Activated CD4-positive, CD25-positive, alpha-beta regulatory T cell (primary cell): ENCODE measurements at places on chromosomes 6 and 20.

DNA sequence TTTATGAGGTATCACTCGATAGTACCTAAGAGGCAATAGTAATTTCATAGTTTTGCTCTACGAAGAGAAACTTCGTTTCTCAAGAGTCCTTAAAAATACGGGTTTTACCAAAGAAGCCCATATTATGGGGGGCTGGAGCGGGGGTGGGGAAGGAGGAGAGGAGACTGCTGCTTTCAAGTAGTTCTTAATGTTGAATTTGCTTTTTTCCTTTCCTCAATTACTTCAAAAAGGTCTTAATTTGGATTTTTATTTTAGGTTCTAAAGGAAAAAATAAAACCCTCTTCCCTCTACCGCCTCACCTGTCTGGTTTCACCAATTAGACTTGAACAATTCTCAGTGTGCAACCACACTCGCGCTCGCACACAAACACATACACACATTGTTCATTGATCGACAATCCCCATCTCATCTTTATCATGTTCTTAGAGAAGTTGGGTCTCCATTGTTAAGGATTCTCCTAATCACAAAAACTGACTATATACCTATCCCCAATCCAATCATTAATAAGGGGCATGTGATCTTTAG, 97.2 kb downstream of the HFE start:
- DNase-seq, result no peak

DNA sequence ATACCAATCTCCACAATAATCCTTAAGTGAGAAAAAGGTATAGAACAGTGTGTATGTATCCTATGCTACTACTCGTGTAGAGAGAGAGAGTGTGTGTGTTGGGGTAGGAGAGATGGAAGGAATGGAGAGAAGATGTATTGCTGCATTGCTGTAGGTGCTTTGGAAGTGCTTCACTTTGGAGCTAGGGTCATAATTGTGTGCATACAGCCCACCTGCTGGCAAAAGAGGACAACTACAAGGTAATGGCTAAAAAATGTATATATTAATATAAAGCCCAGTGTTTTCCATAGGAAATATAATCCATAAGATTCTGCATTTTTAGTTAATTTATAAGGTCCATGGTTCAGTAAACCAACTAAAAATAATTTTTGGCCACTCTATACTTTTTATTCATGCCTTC, 36.1 kb downstream of the SERAC1 start:
- DNase-seq, result no peak

GRCh38 chr6:66065313-66065712, 358.3 kb upstream of the EYS start:
- DNase-seq, result no peak

DNA sequence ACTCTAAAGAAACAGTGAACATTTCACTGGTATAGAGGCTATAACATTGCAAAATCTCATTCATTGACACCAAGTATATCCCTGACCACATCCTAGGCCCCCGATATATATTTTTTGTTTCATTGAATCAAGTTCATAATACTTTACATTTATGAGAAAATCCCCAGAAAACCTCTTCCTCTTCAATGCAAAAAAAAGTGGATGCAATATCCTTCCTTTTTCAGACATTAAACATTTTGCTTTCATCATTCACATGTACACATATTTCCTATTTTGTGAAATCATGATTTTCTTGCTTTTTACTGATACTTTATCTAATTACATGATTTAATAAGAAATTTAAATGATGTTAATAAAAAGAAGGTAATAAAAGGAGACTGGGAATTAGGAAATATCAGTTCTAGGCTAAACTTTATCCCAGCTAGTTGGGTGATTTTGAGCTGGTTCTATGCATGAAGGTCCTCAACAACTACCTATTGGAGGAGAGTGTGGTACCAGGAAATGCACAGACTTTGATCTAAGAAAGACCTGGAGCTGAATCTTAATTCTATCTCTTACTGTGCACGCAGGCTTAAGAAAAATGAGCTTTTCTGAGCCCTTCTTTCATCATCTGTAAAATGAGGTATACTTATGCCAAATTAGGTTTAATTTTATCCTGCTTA, 4.9 kb downstream of the SYNE1 start:
- no peak for DNase-seq

- no peak for DNase-seq
These were observed 208.7 kb downstream of the PRL start for GRCh38 chr6:22087960-22088706.

DNA sequence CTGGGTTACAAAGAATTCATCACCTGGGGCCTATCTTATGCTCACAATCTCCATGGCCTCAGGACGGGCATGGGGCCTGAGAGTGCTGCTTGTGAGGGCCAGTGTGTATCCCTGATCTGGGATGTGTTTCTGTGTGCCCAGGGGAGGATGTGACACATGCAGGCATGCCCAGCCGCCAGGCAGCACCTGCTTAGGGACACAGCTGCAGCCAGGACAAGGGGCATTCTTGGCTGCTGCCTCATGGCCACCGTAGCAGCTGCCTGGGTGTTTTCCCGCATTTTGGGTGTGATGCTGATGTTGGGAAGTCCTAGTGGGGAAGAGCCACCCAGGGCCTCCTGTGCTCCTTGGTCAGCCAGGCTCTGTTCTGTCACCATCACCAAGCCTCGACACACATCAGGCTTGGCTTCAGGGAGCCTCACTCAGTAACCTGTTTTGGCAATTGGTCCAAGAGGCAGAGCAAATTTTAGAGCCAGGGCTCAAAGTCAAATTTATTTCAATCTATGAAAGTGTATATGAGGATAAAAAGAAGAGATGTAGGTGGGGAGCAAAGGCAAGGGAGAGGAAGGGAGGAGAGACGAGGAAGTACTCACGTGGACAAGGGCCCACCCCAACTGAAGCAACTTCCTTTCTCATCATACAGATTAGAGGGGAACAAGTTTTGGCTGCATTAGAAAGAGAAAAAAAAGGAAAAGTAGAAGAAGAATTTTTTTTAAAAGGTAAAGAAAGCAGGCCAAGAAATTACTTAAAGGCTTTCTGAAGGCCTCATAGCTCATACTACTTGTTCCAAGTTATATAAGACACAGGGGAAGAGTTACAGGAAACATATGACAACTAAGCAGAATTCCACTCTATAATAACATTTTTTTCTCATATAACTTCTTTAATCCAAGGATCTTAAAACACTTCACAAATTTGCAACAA, 269.9 kb upstream of the SUPT3H start:
- DNase-seq, result no peak

GRCh38 chr6:107489636-107490565, at the start of gene SOBP:
SOBP (plus strand) TSS chr6:107490117; CDS start chr6:107490617, 500 bp downstream.
- no peak for DNase-seq

GRCh38 chr6:39517756-39518155, 195.3 kb upstream of the KCNK16 start:
- DNase-seq, result no peak

DNA sequence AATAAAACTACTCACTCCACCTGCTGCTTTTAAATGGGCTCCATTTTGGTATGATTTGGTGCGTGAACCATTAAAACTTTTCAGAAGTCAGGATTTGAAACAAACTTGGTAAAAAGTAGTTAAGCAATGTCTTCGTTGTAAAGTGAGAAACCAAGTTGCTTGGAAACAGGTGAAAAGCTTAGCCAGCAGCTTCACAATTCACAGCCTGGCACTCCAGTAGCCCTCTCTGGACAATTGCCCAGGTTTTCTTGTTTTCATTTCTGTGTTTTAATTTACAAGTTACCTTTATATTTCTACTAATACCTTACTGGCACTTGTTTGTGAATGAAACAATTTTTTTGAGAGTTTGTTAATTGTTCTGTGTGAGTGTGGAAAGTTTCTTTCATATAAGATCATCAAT, 12.8 kb downstream of the NT5E start:
- DNase-seq, result no peak

DNA sequence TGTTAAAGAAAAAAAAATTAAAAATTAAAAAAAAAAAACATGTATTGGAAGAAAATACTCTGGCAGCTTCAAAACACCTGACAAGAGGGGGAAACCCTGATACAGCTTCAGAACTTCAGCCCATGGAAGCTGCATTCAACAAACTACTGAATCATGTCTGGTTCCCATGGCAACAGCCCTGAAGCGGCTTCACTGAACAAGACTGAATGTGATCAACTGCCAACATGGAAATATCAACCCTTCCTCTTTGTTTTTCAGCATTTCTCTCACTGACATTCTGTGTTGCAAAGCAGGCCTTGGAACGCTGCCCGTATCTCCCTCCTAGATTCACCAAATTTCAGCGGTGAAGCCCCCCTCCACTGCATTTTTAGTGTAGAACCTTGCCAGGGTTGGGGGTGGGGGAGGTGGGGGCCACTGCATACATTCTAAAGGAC, 91.3 kb upstream of the SHLD1 start:
- DNase-seq, result no peak

- DNase-seq, result no peak
These were observed 21.6 kb downstream of the ADGRG6 start for GRCh38 chr6:142323377-142323776.

DNA sequence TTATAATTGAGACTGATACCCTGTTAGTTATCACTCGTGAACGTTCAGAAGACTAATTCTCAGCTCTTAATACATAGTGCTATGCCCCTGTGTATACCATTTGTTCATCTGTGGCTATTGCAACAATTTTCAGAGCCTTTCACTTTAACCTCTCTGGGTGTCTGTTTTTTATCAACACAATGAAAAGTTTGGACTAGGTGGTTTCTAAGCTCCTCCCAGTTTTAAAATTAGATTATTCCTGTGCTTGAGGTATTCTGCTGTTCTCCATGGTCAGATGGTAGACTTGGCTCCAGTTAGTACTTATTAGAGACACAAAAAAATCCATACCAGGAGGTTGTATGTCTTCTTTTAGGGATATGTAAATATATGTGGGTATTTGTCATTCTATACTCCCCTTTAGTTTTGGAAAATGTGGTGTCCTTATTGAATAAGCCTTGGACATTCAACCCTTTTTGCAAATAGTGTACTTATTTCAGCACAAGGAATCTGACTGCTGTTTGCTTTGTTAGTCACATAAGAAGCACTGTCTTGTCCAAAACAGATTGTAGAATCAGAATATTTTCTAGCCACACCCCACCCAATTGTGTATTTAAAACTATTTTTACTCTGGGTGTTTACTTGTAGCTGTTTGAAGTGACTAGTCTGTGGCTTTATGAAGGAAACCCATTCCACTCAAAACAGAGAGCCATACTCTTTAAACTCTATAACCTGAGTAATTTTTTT, 2.0 kb upstream of the COL10A1 start:
- DNase-seq, result no peak

- no peak for DNase-seq
These were observed 47.5 kb upstream of the CD93 start for GRCh38 chr20:23133560-23133998.

GRCh38 chr6:26224940-26225847, 138.0 kb downstream of the HFE start:
- no peak for DNase-seq

GRCh38 chr6:54020334-54020733, 90.9 kb upstream of the MLIP start:
- no peak for DNase-seq

DNA sequence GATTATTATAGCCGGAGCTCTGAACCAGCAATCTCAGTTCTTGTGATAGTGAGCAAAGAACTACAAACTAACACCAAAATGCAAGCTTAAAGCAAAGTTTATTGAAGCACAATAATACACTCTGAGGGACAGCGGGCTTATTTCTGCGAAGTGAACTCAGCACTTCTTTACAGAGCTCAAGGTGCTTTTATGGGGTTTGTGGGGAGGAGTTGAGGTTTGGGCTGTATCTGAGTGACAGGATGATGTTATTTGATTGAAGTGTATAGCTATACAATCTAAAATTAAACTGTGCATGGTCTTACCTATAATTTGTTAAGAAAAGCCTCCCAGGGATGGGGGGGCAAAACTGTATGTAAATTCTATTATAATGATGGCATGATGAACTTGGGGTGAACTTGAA, 1.0 kb upstream of the HFE start:
- no peak for DNase-seq

DNA sequence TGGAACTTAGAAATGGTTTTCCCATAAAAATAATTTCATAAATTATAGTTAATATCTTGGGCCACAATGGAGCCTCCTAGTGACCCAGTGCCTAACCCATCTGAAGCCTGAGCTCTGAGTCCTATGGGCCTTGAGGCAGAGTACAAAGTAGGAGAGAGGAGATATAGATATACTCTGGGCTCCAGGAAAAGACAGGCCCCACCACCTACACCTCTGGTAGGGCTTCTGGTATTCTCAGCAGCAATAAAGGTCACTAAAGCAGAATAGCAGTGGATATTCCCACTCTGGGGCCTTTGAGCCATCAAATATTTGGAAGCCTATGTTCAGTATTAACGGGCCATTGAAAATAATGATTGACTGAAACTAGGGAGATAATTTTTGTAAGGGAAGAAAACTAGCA, 24.1 kb downstream of the CYP39A1 start:
- DNase-seq, result no peak

DNA sequence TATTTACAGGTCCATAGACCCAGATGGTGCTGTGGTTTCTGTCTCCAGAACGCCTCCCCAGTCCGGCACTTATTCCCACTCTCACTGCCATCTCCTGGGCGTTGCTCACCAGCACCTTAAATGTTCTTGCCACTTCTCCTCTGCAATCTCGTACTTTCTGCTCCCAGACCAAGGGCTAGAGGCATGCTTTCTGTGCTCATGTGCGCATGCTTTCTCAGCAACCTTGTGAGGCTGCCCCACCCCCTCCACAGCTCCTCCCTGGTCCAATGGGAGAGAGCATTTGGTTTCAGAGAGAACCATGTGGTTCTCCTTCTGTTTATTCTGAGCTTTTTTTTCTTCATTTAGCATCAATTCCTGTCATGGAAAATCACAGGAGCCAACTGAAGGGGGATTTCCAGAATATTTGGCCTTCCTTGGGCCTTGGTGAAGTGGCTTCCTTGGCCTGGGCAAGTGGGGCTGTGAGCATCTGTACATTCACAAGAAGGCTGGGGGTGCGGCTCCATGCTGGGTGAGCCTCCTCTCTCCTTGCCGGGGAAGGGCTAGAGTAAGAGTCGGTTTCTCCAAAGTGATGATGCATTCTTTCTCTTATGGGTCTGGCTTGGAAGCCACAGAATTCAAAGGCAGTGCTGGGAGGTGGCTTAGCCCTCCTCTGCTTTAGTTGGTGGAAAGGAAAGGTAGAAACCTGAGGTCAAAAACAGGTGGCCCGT, 66.6 kb downstream of the PHACTR3 start:
- no peak for DNase-seq

GRCh38 chr6:137491478-137491877, 2.7 kb downstream of the OLIG3 start:
- DNase-seq, result no peak

GRCh38 chr20:48404598-48404997, 423.2 kb downstream of the PREX1 start:
- DNase-seq, result no peak

- DNase-seq, result no peak
These were observed 182.7 kb downstream of the TFAP2B start for GRCh38 chr6:51001399-51001798.

- DNase-seq, result no peak
These were observed 240.6 kb downstream of the FOXC1 start for GRCh38 chr6:1850121-1850839.
